ENCODE measurements at places on chromosomes 13 and 19.

- DNase-seq: no peak
Observed at GRCh38 chr13:28185256-28185655, 46.9 kb downstream of the PAN3 start.

DNA sequence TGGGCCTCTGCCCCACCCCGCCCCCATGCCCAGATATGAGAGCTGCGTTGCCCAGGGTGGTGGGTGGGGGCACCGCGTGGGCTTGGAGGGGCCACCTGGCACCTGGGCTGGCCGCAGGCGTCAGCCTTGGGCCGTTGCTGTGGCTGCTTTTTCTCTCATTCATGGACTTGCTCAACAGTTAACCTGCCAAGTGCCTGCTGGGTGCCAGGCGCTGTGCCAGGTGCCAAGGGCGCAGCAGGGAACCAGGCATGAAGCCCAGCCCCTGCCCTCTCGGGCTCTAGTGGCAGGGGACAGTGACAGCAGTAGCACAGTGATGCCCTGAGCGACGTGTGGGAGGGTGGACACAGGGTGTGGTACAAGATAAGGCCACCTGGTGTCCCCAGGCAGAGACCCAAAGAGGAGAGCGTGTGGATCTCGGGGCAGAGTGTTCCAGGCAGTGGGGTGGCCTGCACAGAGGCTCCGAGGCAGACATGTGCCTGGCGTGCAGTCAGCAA lies 28.1 kb downstream of the DHX34 start:
- DNase-seq: no peak

GRCh38 chr13:24036115-24036514 lies 124.4 kb upstream of the SPATA13 start:
- DNase-seq: no peak

DNA sequence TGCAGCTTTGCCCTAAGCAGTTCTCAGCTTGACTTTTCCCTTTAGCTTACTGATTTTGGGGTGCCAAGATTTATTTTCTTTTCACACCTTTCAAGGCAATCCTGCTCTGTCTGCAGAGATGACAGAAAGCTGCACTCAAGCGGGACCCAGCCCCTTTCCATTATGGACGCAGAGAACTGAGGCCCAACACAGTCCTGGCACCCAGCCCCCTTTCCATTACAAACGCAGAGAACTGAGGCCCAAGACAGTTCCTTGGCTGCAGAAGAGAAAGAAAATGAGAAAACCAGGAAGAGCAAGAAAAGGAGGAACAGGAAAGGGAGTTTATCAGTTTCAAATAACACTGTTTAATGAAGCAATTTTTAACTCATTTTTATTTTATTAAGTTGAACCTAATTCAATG lies 36.8 kb upstream of the ATP11A start:
- no peak for DNase-seq

DNA sequence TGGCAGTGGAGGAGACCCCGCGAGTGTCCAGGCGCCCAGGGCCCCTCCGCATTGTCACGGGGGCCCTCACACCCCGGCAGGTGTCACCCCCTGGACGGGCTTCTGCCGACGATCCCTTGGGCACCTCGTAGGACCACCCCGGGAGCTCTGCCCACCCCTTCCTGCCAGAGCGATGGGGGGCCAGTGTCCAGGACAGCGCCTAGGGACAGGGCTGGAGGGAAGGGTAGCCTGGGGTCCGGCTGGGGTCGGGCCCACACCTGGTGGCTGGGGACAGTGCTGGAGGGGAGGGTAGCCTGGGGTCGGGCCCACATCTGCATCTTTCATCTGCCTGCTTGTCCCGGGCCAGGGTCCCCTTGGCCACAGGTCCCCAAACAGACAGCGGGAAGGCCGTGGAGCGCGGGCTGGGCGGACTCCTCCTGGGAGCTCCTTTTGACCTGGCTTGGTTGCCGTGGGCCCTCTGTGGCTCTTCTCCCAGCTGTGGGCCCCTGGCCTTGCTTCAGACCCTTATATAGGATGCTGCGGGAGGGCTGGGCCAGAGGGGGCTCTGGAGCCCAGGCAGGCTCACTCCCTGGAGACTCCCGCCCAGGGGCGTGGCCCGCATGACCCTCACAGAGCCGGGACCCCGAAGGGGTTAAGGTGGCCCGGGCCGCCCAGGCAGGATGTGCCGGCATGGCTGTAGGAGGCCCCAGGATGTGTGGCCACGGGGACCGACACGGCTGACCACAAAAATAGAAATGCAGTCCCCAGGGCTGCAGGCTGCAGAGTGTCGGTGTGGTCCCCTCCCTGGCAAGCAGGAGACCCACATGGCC lies 74.1 kb upstream of the MCF2L start:
- DNase-seq: no peak

GRCh38 chr13:59360108-59360507 lies 803.6 kb downstream of the DIAPH3 start:
- DNase-seq: no peak

GRCh38 chr19:6516018-6516658 lies 14.0 kb upstream of the TUBB4A start:
- DNase-seq: peak; percentile 38

DNA sequence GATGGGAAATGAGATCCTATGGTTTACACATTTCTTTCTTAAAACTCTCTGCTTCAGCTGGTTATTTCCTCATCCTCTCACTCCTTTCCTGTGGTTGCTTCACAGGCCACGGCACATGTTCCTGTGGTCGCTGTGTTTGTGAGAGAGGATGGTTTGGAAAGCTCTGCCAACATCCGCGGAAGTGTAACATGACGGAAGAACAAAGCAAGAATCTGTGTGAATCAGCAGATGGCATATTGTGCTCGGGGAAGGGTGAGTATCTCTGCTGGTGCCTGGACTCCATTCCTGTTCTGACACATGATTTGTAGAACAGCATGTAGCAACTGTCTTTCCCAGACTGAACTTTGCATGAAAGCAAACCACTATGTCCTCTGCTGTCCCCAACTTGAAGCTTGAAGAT lies 254.2 kb downstream of the ITGBL1 start:
- DNase-seq: no peak

GRCh38 chr13:51758691-51759090 lies 45.3 kb downstream of the DHRS12 start:
- no peak for DNase-seq

- no peak for DNase-seq
Observed at GRCh38 chr13:73835138-73835721, 299.0 kb downstream of the KLF12 start.

- DNase-seq: no peak
Observed at GRCh38 chr13:108755083-108755482, 125.7 kb downstream of the MYO16 start.

DNA sequence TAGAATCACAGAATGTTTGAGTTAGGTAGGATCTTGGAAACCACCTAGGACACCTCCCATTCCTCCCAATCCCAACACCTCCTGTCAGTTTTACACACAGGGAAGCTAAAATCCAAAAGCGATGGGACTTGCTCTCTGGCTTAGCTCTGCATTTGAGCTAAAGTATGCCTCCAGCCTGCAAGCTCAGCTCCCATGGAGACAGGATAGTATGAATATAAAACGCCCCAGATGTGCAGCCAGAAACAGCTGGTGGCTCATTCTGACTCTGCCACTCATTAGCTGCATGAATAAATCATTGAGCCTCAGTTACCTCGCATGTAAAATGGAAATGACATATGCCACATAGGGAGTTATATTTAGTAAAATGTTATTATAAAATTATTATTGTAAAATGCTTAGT lies 336.0 kb downstream of the SUCLA2 start:
- DNase-seq: no peak

DNA sequence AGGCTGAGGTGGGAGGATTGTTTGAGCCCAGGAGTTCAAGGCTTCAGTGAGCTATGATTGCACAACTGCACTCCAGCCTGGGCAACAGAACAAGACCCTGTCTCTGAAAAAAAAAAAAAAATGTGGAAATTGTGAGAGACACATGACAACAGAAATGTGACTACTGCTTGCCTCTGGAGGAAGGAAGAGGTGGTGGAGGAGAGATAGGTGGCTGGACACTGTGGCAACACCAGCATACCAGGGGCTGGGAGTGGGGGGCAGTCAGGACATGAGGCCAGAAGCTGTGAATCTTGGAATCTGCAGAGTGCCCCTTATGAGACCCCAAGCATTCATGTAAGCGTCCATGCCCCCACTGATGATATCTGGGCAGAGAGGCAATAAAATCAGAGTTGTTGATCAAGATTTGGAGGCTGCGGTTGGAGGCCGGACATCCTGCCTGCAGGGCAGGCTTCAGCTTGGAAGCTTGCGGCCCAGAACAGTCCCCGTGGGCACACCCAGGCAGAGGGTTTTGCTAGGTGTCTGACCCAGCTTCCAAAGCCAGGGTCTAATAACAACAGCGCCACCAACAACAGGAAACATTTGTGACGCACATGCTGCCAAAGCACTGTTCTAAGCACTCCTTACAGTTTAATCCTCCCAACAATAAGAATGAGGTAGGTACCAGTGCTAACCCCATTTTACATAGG lies 16.9 kb downstream of the FAM187B start:
- DNase-seq: peak; percentile 43

DNA sequence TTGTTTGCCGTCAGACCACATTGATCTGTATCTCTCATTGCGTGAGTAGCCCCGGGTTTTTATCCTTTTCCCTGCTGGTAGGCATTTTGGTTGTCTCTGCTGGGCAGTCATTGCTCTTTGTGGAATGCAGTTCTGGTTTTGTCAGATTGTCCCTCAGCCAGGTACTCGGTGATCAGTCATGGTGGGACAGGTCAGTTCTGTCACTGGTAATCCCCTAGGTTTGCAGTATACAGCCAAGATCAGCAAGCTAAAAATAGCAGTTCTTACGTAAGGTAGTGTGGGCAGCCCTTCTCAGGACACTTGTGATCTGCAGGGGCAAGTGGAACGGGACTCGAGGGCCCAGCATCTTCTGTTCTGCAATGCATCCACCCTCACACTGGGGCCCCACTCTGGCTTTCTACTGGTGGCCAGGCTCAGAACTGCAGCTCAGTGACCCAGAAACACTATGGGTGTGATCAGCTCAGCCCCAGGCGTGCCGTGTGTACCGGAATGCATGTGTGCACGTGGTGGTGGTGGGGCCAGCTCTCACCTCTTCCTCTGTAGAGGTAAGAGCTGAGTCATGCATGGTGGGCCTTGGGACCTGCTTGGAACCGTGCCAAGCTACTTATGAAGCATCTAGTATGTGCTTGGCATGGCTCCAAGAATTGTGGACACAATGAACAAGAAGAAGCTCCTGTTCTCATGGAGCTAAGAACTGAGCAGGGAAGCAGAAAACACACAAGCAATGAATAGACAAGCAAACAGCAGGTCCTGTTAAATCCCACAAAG lies 6.3 kb downstream of the PLEKHF1 start:
- DNase-seq: peak; percentile 84

- no peak for DNase-seq
Observed at GRCh38 chr13:81916461-81916860, 1575.5 kb upstream of the SPRY2 start.

DNA sequence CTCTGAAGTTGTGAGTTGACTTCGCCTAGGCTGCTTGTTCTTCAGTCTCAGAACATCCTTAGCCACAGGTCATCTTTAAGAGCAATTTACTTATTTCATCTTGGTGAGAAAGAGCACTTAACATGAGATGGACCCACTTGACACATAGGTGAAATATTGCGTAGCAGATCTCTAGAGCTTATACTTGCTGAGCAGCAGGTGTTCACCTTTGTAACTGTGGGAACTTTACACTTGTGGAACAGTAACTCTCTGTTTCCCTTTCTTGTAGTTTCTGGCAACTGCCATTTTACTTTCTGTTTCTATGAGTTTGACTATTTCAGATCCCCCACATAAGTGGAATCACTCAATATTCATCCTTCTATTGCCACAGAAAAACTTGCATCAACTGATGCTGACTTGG lies 95.7 kb downstream of the SLC10A2 start:
- DNase-seq: no peak

- DNase-seq: no peak
Observed at GRCh38 chr19:11251650-11252314, 10.5 kb downstream of the DOCK6 start.

GRCh38 chr13:63208826-63209225 lies 1793.2 kb upstream of the PCDH20 start:
- DNase-seq: no peak

GRCh38 chr19:55350620-55351315 lies 3.8 kb downstream of the COX6B2 start:
- no peak for DNase-seq

GRCh38 chr13:53126841-53127245 lies 98.2 kb downstream of the OLFM4 start:
- DNase-seq: no peak

- no peak for DNase-seq
Observed at GRCh38 chr19:16338470-16339360, 14.1 kb downstream of the KLF2 start.

- no peak for DNase-seq
Observed at GRCh38 chr13:19362946-19363510, 181.4 kb upstream of the TUBA3C start.

- no peak for DNase-seq
Observed at GRCh38 chr13:23730251-23730650, 158.9 kb downstream of the MIPEP start.

- DNase-seq: no peak
Observed at GRCh38 chr13:60765700-60766411, 368.8 kb downstream of the TDRD3 start.

DNA sequence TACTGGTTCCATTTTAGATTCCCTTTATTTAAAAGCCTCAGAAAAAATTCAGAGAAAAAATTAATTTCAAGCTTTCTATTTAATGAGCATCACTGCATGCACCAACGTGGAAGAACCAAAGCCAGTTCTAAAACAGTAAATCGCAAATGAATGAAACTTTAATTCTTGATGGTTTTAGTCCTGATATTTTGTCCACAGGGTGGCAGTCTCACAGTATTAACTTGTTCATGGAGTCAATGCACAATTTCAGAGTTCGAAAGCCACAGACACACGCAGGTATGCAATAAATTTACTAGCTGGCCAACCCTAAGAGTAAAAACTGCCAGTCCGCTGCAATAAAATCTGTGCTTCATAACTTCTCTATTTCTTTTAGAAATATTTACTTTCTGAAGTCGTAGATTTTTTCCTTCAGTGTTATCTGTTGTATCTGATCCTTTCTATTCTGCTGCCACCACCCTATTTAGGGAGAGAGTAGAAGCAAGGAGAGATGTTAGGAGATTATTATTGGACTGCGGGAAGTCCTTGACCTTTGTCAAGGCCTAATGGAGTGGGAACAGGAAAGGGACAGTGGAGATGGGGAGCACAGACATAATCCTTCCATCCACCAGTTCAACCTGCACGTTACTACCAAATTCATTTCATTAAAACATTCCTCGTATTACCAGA lies 7.0 kb upstream of the WBP4 start:
- peak; percentile 20 for DNase-seq

DNA sequence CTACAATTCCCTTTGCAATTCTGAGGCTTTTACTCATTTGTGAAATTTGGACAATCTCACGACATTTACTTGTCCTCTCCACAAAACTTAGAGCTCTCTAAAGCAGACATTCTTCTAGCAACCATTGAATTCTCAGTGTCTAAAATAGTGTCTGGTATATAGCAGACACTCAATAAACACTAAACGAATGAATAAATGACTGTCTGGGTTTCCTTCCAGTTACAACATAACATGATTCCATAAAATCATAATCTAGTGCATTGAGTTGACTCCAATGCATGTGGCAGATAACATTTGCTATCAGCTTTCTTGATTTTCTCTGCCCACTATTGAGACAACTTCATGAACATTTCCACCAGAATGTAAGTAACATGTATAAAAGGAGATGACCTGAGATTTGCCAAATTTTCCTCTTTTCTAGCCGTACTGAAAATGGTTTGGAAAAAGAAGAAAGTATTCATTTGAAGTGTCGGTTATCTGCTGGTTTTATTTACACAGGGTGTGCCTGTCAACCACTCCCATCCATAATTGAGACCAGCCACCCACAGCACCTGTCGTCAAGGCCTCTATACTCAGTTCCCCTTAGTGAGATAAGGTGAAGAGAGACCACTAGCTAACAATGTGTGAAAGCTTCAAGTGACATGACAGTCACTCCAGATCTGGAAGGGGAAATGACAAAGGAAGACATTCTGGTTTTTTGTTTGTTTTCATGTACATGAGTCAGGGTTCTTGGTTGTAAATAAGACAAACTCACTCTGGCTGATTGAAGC lies 4.8 kb upstream of the SERP2 start:
- no peak for DNase-seq

Data from activated CD4-positive, alpha-beta T cell treated with anti-CD3 and anti-CD28 coated beads, Interleukin-2, amount 50 U/mL, for 4 hours (primary cell).